ENCODE measurements at places on chromosomes 4 and X.
A peak's percentile ranks its signal among the peaks of the same experiment; 100 is the strongest.

DNA sequence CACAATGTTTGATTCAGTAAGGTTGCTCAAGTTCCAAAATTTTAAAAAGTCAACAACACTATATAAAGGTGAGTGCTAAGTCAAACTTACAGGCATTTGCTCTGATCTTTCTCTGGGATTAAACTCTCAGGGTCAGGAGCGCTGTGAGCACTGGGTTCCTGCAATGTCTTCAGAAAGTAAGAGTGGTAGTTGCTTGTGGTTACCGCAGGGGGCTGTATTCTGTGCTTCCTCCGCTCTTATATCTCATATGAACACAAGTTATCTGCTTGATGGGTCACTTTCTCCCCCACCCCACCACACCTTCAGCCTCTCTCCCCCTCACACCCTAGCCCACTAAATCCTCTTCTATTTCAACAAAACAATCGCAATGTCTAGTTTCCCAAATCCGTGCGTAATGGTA lies 116.4 kb upstream of the IGSF1 start:
- DNase-seq, result no peak

GRCh38 chrX:14508025-14508690 lies 21.2 kb upstream of the GLRA2 start:
- no peak for DNase-seq

DNA sequence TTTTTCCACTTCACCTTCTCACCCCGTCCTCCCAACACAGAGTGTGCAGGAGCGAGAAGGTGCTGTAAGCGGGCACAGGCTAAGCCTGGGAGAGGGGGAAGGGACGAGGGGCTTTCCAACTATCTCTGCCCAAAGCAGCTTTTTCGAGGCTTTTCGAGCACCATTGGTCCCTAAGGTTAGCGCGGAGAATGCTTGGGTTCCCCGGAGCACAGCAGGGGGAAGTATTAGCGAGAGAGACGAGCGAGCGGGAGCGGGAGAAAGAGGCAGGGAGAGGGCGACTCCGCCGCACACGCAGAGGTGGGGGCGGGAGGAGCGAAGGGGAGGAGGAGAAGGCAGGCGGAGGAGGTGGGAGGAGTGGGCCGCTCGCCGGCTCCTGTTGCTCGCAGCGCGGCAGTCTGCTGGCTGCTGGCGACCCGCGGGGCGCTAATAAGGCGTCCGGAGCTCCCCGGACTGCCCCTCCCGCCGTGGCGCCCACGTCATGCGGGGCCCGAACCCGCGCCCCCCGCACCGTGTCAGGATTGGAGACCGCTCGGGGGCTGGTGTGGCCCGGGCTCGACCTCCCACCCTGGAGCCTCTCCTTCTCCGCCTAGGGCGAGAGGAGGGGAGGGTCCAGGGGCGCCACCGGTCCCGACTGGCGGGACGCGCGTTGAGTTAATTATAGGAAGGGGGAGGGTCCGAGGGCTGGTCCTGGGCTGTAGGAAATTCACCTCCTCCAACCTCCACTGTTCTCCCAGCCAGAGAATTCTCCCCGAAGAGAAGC lies at the start of gene ADAMTS3:
Gene ADAMTS3, minus strand, starts transcription at position 263 of the 760 bp plus-strand sequence. CDS start 459 bp downstream, outside the sequence.
- peak; percentile 6 for DNase-seq

GRCh38 chr4:125191232-125191631 lies 123.5 kb upstream of the FAT4 start:
- no peak for DNase-seq

DNA sequence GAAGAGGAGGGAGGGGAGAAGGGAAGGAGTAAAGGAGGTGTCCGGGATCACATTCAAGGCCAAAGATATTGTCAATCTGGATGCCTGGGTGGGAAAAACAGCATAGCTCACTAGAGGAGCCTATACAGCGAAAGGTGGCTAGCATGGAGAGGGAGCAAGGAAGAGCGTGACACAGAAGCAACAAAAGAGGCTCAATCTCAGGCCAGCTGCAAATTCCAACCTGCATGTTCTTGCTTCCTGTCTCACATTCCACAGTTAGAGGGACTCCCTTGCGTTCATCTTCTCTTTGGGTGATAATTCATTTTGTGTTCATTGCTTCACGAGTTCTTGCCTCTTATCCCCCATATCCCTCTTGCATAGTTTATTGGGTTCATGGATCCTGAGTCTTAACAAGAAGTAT lies 3.0 kb upstream of the CLNK start:
- DNase-seq, result no peak

- DNase-seq, result no peak
These were observed 74.3 kb upstream of the MSANTD1 start for GRCh38 chr4:3174371-3175338.

- DNase-seq, result no peak
These were observed 64.9 kb upstream of the CAMK2D start for GRCh38 chr4:113826421-113826820.
